ENCODE measurements at places on chromosomes 6 and 20. TPM values are rescaled to one million over a fixed set of nuclear protein-coding genes. Genes with fewer than 3 reads are reported as not detected.

Gene C6orf141
- 55.3 TPM for total RNA-seq

Gene BCAS1
- total RNA-seq = 0.11 TPM

Gene FOXA2
- total RNA-seq = 1.00 TPM

Gene PSORS1C2
- not detected for total RNA-seq

Gene SPEF1
- 0.25 TPM for total RNA-seq

Gene BMP2
- 5.0 TPM for total RNA-seq

Gene C6orf52
- 1.5 TPM for total RNA-seq

Gene ACSS1
- total RNA-seq = 6.6 TPM

Gene EYA4
- total RNA-seq = 14.5 TPM

Gene STX11
- total RNA-seq = 0.77 TPM

Gene PEX6
- total RNA-seq = 68.6 TPM

Gene PKIB
- 3.8 TPM for total RNA-seq

Gene COX4I2
- not detected for total RNA-seq

Gene SNHG17
- total RNA-seq = 11.5 TPM

Gene LY6G6F
- not detected for total RNA-seq

Gene SAMD5
- total RNA-seq = 0.44 TPM

Gene MATN4
- total RNA-seq = 0.11 TPM

Gene ADGB
- not detected for total RNA-seq

Gene IL20RA
- total RNA-seq = 0.50 TPM

Gene PRR18
- not detected for total RNA-seq

Gene METTL24
- total RNA-seq = 0.50 TPM

Gene TMEM170B
- total RNA-seq = 4.4 TPM

Gene TMEM63B
- total RNA-seq = 25.3 TPM
